Cardiac fibroblast (primary cell): ENCODE measurements at places on chromosomes 2 and 18.
A peak's percentile ranks its signal among the peaks of the same experiment; 100 is the strongest.

GRCh38 chr2:42060028-42060427 is 12.2 kb downstream of the PKDCC start:
- DNase-seq = no peak

GRCh38 chr2:8197101-8197500 is 484.8 kb upstream of the ID2 start:
- no peak for DNase-seq

GRCh38 chr18:41972067-41972925 is 17.3 kb downstream of the PIK3C3 start:
- DNase-seq = peak; percentile 8

DNA sequence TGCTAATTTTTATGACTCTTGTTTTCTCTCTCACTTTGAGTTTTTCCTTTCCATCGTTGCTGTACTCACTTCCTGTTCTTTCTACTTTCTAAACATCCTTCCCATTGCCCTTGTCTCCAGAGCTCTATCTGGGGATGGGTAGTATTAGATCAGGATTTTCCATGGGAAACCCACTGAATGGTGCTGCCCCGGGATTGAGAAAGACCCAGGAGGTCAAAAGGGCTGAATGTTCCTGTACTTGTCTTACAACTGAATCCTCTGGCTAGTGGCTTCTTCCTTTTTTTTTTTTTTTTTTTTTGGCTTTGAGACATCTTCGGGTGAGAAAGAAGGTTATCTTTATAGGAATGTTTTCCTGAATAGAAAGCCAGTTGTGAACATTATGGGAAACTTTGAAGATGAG is 364.8 kb upstream of the SLC14A2 start:
- no peak for DNase-seq

DNA sequence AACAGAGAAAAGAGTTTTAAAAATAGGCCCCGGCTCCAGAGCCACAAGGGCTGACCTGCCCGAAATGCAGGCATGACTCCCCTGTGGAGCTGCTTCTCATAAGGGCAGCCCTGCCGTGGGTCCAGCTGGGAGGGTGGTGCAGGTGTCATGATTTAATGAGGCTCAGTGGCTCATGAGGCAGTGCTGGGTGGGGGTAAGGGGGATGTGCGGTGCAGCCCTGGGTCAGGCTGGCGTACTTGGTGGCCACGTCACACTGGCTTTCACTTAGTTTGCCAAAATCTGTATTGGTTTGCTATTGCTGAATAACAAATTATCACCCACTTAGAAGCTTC is 33.6 kb downstream of the HJURP start:
- no peak for DNase-seq

GRCh38 chr2:114609801-114610200 is 167.4 kb downstream of the DPP10 start:
- no peak for DNase-seq

GRCh38 chr2:234240917-234241316 is 190.4 kb downstream of the SPP2 start:
- DNase-seq = no peak

- no peak for DNase-seq
These were observed 48.5 kb upstream of the CCDC195 start for GRCh38 chr2:224764565-224765236.

- peak; percentile 43 for DNase-seq
These were observed 30.0 kb downstream of the CPS1 start for GRCh38 chr2:210586381-210586780.

DNA sequence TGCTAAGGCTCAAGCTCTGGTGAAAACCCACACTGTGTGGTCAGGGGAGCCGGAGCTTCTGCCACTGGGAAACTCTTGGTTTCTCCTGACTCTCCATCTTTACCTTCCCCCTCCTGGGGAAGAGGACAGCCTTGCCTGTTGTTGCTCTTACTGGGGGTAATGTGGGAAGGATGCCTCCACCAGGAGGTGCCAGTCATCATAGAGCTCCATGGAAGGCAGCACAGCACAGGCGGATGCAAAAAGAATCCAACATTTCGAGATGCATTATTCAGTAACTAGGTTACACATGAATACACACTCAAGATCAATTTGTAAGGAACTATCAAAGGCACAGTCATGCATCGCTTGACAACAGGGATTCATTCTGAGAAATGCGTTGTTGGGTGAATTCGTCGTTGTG is 322.6 kb downstream of the AFF3 start:
- no peak for DNase-seq

GRCh38 chr2:79903222-79904000 is 390.6 kb downstream of the CTNNA2 start:
- no peak for DNase-seq

GRCh38 chr18:77084688-77085035 is 47.9 kb downstream of the MBP start:
- DNase-seq = no peak

GRCh38 chr2:33133454-33133952 is 186.8 kb downstream of the LTBP1 start:
- DNase-seq = no peak

- DNase-seq = no peak
These were observed 77.2 kb downstream of the RTTN start for GRCh38 chr18:70128271-70128670.

DNA sequence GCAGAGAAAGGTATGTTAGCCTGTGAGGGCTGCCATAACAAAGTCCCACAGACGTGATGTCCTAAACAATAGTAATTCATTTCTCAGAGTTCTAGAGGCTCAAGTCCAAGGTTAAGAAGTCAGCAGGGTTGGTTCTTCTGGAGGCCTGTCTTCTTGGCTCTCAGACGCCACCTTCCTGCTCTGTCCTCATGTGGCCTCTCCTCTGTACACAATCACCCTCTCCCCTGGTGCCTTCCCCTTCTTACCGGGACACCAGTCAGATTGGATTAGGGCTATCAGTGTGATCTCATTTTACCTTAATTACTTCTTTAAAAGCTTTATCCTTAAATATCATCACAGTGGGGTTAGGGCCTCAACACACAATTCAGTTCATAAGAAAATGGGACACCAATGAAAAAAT is 860.5 kb downstream of the RNF144A start:
- DNase-seq = no peak

- DNase-seq = no peak
These were observed 20.9 kb downstream of the CD8A start for GRCh38 chr2:86769838-86770237.

DNA sequence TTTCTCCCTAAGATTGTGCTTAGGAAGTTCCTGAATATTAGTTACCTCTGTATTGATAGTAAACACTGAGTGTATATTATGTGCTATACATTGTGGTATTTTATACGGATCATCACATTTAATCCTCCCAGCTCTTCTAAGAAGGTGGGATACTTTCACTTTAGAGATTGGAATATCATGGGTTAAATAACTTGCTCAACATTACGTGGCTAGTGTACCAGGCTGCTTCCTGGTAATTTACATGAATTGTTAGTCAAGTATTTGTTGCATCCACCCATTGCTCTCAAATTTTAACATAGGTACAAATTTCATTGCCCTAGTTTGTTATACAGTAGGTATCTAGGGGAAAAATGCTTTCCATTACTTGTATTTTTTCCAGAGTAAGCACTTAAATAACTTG is 21.4 kb downstream of the FAM98A start:
- DNase-seq = peak; percentile 53

DNA sequence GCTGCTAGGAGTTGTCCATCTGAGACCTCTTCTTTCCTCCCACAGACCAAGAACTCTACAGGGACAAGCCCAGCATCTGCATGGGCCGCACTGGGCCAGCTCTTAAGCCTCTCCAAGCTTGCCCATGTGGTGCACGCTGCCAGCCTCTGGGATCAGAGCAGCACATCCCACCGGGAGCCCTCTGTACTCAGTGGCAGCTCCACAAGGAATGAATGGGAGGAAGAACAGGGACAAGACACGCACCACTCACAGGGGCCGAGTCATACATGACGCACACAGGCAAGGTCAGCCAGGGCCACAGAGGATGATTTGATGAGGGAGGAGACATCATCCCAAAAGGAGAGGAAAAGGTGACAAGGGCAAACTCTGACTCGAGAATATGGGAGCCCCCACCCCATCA is 268.3 kb downstream of the KLHL29 start:
- DNase-seq = no peak

GRCh38 chr2:63555931-63556330 is 32.3 kb downstream of the WDPCP start:
- DNase-seq = no peak

DNA sequence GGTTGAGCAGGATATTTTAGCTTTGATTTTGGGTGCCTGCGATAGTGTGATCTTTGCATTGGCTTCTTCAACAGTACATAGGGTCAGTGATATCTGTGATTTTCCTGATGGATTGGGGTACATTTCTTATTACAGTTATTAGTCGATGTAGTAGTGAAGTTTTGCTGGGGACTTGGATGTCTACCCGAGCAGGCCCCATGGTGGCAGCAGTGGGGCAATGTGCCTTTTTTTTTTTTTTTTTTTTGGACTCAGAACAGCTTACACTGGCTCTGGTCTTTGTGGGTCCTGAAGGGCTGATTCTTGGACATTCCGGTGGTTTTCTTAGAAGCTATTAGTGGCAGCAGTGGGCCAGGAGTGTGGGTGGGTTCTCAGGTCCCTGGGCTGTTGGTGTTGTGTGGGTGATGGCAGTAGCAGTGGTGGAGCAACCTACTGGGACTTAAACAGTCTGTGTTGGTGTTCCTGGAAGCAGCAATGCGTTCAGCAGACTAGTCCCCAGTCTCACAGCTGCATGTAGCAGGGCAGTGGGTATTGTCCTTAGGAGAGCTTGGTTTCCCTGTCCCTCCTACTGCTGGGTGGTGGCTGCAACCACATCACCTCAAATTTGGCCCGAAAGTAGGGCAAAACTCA is 53.7 kb upstream of the SLC4A10 start:
- peak; percentile 3 for DNase-seq
